ENCODE measurements at places on chromosomes 4 and X.

GRCh38 chr4:7647600-7648543, 213.1 kb upstream of the PSAPL1 start:
- DNase-seq, result no peak

- DNase-seq, result peak; percentile 58
These were observed 201.0 kb upstream of the ARSJ start for GRCh38 chr4:114180481-114180880.

GRCh38 chrX:40465735-40466551, 114.8 kb upstream of the ATP6AP2 start:
- no peak for DNase-seq

- DNase-seq, result no peak
These were observed 90.3 kb upstream of the GRIA3 start for GRCh38 chrX:123093792-123094191.

DNA sequence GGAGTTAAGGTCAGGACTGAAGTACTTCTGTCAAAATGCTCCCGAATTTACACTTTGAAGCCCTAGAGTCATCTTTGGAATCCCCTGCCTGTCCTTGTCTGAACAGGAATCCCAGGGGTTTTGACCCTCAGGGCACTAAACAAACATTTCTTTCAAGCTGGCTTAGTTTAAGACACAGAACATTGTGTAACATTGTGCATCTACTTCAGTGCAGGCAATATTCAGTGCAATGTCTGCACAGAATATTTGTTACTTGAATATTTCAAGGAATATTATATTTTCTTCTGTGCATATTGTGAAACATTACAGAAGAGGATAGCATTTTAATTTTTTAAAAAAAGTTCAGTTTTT, 763.4 kb downstream of the PCDH18 start:
- DNase-seq, result no peak

GRCh38 chr4:165553221-165553810, 174.5 kb downstream of the CPE start:
- DNase-seq, result no peak

DNA sequence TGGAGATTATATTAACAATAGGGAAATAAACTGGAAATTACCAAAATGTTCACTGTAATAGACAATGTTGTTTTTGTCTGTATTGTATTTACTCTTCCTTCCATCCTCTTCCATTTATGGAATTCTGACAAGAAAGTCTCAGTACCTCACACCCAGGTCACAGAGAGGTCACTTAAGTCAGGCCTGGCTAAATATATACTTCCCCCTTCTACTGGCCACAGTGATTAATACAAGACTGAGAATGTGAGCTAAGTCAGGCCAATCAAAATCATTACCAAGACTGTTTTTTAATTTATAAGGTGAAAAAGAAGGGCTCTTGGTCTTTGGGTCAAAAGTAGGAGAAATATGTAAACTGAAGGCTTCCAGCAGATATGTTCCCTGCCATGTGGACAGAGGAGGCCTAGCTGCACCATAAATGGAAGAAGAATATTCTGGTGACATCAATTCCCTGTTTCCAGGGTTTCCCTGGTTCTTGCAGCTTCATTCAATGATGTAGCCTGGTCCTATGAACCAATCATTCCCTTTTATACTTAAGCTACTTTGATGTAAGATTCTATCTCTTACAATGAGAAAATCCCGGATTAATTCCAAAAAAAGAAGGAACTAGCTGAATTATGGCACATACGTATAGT, 64.3 kb downstream of the LRBA start:
- DNase-seq, result no peak

DNA sequence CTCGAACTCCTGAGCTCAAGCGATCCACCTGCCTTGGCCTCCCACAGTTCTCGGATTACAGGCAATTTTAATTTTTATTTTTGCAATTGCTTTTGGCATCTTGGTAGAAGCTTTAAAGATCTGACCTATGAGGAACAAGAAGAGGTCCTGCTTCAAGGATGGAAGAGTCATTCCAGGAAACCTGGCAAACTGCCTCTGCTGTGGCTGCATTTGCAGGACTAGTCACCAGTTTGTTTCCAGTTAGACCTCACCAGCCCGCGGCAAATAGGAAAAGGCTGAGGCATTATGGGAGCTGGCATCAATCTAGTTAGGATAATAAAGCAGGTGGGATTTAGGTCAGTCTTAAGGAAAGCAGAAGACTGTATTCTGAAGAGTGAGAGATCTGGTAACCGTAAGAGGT, 51.9 kb upstream of the LAS1L start:
- DNase-seq, result no peak

- DNase-seq, result no peak
These were observed 1.2 kb downstream of the TMSB4X start for GRCh38 chrX:12975991-12976558.

- no peak for DNase-seq
These were observed 24.3 kb upstream of the GPRIN3 start for GRCh38 chr4:89331686-89332544.

GRCh38 chr4:169080981-169081380, 70.9 kb upstream of the CBR4 start:
- DNase-seq, result peak; percentile 6

DNA sequence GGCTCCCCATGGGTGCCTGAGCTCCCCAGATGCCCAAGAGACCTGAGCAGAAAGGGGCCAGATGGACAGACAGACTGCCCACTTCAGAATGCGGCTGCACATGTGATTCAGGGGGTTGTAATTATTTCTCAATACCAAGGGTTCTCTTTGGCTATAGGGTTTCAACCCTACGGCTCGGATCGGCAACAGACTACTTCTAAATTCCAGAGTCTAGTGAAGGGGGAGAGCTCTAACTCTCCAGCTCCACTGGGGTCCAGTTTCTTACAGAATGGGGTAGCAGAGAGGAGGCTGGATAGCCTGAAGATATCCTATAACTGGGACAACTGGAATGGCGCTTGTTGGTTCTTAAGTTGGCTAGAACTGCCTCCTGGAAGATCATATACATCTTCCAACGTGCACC, 136.3 kb downstream of the MGST2 start:
- no peak for DNase-seq

GRCh38 chrX:47229427-47229826, 3.4 kb upstream of the USP11 start:
- DNase-seq, result no peak

DNA sequence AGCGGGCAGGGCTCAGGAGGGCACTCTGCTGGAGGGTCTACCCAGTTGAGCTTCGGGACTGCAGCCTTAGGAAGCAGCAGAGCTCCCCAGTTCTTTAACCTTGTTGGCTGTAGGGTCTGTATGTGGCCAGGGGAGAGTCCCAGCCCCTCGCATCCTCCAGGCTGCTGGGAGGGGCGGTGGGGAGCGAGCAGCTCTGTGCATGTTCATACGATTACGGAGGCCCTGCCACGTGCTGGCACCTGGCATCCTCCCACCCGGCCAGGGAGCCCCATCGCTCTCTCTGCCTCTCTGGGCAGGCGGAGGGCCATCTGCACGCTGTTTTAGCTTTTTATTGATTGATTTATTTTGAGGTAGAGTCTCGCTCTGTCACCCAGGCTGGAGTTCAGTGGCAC, 21.2 kb downstream of the NSG1 start:
- no peak for DNase-seq

DNA sequence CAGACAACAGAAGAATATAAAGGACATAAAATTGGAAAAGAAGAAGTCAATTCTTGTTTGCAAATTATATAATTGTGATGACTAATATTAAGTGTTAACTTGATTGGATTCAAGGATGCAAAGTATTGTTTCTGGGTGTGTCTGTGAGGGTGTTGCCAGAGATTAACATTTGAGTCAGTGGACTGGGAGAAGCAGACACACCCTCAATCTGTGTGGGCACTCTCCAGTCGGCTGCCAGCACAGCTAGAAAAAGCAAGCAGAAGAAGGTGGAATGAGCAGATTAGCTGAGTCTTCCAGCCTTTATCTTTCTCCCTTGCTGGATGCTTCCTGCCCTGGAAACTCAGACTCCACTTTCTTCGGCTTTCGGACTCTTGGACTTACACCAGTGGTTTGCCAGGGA, 51.7 kb downstream of the UBE2NL start:
- DNase-seq, result no peak

- no peak for DNase-seq
These were observed 402.8 kb upstream of the NWD2 start for GRCh38 chr4:36841583-36842326.

- no peak for DNase-seq
These were observed 23.0 kb upstream of the IL13RA2 start for GRCh38 chrX:115040417-115040816.

- DNase-seq, result no peak
These were observed 240.0 kb upstream of the RPS6KA3 start for GRCh38 chrX:20506739-20507138.

DNA sequence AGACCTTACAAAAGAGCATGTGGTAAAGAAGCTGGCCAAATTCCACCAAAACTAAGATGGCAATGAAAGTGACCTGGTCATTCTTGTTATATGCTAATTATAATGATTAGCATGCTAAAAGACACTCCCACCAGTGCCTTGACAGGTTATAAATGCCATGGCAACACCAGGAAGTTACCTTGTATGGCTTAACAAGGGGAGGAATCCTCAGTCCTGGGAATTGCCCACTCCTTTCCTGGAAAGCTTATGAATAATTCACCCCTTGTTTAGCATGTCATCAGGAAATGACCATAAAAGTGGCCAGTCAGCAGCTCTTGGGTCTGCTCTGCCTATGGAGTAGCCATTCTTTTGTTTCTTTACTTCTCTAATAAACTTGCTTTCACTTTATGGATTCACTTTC, 87.9 kb downstream of the UPRT start:
- DNase-seq, result no peak

- no peak for DNase-seq
These were observed 2.8 kb upstream of the PITX2 start for GRCh38 chr4:110625576-110626257.

GRCh38 chrX:43813898-43814297, 68.4 kb downstream of the MAOB start:
- no peak for DNase-seq

DNA sequence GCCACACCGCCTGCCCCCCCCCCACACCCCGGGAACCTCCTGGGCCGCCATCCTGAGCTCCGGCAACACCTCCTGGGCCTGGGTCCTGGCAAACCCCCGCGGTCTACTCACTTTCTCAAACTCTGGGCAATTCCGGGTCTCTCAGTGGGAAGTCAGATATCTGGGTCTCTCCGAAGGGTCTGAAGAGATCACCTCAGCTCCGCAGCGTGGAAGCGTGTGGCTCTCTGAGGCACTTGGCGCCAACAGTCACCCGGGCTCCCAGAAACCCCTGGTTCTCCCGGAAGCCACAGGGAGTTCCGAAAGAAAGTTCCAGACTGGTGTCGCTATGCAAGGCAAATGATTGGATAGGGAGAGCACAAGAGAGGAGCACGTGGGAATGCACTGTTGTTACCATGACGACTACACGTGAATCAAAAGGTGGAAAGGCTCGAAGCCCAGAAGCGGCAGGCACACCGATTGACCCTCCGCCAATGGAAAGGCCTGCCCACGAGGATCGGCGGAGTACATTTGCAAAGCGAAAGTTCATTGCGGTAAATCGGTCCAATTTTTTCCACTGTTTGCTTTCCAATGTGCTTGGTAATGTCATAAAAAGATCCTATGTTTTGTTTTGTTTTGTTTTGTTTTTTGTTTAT, at the start of gene PNMA6E:
TSS of gene PNMA6E (minus strand) at position 218 of the 632 bp plus-strand sequence. CDS start 2,501 bp downstream, outside the sequence.
- no peak for DNase-seq
